ENCODE measurements at places on chromosomes 1 and 21.

DNA sequence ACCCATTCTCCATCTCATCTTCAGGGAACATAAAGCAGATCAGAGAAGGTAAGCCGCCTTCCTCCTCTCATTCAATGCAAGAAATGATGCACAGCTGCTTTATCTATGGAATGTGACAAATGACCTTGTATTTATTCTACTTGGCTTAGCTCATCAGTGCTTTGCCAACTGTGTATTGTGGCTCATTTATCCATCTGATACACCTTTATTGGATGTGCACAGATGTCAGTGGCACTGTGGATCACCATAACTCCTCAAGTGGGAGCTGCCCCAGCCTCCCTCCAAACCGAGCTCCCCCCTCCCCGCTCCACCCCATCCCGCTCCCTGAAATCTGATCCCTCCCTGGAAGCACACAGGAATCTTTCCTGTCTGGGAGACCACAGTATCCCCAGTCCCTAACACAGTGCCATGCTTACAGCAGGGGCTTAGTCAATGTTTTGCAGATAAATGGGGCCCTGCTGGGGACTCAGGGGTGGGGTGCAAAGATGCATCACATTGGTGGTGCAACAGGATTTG is 156.0 kb upstream of the RAB4A start:
- DNase-seq: no peak

DNA sequence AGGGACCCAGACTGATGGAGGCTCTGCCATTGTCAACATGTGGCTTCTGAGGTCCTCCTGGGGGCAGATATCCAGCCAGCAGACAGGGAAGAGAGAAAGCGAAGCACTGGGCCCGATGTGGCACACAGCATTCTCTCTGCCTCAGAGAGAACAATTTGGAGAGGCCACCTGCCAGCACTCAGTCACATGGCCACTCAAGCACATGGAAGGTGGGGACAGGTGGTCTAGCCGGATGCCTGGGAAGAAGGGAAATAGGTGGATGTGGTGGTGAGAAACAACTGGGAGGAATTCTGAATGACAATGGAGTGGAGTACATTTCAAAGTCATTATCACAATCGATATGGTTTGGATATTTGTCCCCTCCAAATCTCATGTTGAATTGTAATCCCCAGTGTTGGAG is 109.0 kb downstream of the UBE2U start:
- no peak for DNase-seq

DNA sequence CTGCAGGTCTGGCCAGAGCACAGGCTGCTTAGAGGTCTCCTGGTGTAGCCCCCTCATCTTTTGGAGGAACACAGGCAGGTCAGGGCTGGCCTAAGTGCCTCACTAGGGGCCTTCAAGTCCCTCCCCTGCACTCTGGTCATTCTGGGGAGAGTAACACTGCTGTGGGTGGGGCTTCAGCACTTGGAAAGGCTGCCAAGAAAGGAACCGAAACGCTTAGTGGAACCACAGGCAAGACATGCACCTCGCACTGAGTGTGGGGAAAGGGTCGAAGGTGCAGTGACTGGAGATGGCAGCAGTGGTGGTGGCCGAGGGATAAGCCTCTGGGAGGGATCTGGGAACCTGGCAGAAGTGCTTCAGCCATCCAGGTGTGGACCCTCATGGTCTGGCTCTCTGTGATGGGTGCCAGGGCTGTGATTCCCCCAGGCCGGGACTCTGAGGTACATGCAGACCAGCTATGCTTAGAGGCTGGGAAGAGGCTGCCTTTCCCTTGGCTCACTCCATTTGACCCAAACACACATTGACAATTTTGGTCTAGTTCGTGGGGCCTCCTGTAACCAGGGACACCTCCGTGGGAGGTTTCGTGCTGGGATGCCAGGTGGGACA is 182.9 kb upstream of the CSF3R start:
- DNase-seq: no peak

- DNase-seq: no peak
Measured at GRCh38 chr1:233277637-233278606, 17.6 kb downstream of the PCNX2 start.

DNA sequence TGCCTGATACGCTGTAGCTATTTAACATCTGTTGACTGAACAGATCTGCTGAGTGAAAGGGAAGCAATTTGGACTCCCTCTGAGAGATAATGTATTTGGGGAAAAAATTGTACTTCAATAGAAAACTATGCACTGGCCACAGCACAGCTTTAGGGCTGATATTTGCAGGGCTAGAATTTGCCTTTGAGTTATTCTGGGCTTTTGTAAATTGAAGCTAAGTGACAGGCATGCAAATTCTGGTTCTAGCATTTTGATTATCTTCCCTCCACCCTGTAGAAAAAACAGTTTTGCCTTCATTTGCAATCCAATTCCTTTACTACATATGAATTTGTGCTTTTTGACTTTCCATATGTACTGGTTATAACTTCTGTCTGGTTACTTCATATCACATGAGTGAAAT is 7.9 kb downstream of the KYAT3 start:
- no peak for DNase-seq

- no peak for DNase-seq
Measured at GRCh38 chr1:10673109-10673711, 123.2 kb downstream of the CASZ1 start.

- no peak for DNase-seq
Measured at GRCh38 chr1:152224093-152224492, at the start of gene HRNR. HRNR (minus strand) TSS chr1:152224193; CDS start chr1:152223253, 940 bp downstream.

- DNase-seq: no peak
Measured at GRCh38 chr1:11340233-11340632, 67.2 kb downstream of the UBIAD1 start.

GRCh38 chr1:210764536-210764935 is 369.4 kb downstream of the KCNH1 start:
- DNase-seq: no peak

All from Right ventricle myocardium superior (tissue), 1 donor.